ENCODE measurements at places on chromosomes 4 and X. TPM values are rescaled to one million over a fixed set of nuclear protein-coding genes. Genes with fewer than 3 reads are reported as not detected.

TCEAL6 gene
- total RNA-seq, result not detected

TMEM150C gene
- total RNA-seq, result 1.8 TPM

GPR78 gene
- total RNA-seq, result not detected

DNA sequence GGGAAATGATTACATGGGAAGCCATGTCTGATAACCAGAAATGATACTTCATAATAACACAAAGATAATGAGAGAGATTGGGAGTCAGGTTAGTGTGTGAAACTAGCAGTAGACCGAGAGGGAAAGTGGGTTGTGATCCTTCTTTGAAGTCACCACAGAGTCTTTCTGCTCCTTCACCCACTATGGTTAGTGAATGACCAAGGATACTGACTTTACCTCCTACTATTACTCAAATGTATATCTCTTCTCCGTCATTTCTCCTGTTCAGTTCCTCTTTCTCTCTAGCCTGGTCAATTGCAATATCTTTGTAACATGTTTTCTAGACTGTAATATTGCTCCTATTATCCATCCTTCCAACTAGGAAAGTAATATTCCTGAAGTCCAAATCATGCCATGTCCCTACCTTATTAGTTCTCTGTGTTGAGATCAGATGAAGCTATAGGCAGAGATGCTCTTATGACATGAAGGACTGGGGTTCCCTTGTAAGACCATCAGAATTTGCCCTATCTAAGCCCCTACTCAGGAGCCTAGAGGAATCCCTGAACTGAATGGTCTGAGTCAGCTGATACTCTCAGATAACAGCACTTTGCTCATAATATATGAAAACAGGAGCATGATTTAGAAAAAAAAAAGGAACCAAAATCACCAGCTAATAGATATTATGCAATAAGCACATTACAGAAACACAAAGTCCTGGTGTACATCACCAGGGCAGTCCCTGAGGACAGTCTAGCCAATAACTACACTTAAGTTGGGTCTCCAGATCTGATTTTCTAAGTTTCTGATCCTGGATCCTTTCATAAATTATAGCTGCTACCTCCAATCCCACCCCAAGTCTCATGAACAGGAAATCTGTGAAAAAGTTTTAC, 81.2 kb downstream of the SHROOM3 start:
- DNase-seq, result no peak
- no peaks in the 10 kb centered on the region for H3K27me3 ChIP-seq
- H3K4me3 ChIP-seq, result no peak overlapping the region
- no peaks in the 10 kb centered on the region for H3K4me1 ChIP-seq
- no peaks in the 10 kb centered on the region for H3K36me3 ChIP-seq

DNA sequence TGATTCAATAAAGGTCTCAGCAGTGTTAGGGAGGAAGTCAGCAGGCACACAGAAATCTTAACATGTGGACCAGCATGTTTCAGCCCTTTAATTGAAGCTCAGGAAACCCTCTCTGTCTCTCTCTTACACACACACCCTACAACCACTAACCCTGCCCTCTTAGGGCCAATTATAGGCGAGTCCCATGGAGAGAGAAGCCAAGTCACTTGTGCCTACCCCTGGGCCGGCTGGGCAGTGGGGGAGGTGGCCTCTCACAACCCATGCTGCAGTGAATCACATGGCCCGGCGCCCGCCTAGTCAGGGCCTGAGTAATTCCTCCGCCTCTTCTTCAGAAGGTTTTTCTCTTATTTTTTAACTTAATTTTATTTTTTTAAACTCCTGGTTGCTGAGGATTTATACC, 3.7 kb downstream of the FGD1 start:
- H3K4me3 ChIP-seq, result no peak overlapping the region
- no peaks in the 10 kb centered on the region for H3K27me3 ChIP-seq

GRCh38 chr4:6727081-6727942, 11.3 kb downstream of the BLOC1S4 start:
- H3K27me3 ChIP-seq, result no peaks in the 10 kb centered on the region
- no peak for DNase-seq
- H3K4me3 ChIP-seq, result no peak overlapping the region
- H3K4me1 ChIP-seq, result no peaks in the 10 kb centered on the region

Measured in Panc1 (cell line).